ENCODE measurements at places on chromosomes 7 and 10. TPM values are rescaled to one million over a fixed set of nuclear protein-coding genes. Genes with fewer than 3 reads are reported as not detected.
A peak's percentile ranks its signal among the peaks of the same experiment; 100 is the strongest.

GRCh38 chr7:100584683-100585510, 1.0 kb downstream of the LRCH4 start:
- peak; percentile 85 for DNase-seq

- DNase-seq: no peak
These were observed 284.4 kb downstream of the DNAJB6 start for GRCh38 chr7:157621131-157621681.

DNA sequence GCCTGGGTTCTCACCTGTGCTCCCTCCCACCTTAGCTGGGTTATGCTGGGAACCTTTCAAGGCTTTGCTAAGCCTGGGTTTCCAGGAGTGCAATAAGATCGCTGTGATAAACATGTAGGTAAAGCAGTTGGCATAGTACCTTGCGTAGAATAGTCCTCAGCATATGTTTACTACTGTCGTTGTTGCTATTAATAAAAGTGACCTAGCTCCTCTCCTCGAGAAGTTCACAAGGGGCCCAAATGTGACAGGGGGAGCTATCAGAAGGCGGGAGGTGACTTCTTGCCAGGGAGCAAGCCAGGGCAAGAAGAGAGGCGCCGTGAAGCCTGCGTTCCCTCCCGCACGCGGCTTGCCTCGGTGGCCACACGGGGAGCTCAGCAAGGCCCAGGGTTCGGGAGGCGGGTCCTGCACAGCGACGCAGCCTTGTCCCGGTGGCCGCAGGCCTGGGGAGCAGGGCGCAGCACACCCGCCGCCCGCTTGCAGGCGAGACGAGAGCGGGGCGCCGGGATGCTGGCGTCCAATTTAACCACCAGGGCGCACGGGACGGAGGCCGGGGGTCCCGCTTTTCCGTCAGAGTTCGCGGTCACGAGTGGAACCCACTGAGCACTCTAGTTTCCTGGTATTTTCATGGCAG, 106.2 kb downstream of the SNX10 start:
- no peak for DNase-seq

DNA sequence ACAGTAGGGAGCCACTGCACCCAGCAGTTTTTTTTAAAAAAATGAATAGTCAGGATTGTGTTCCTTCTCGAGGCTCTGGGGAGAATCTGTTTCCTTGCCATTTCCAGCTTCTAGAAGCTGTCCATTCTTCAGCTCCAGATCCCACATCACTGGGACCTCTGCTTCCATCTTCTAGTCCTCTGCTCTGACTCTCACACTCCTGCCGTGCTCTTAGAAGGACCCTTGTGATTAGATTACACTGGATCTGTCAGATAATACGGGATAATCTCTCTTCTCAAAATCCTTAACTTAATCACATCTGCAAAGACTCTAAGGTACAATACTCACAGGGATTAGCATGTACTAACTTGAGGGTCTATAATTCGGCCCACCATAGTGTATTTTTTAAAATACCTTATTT, 158.9 kb upstream of the SP4 start:
- DNase-seq: no peak

GRCh38 chr7:17680026-17680425, 260.3 kb downstream of the SNX13 start:
- no peak for DNase-seq

DNA sequence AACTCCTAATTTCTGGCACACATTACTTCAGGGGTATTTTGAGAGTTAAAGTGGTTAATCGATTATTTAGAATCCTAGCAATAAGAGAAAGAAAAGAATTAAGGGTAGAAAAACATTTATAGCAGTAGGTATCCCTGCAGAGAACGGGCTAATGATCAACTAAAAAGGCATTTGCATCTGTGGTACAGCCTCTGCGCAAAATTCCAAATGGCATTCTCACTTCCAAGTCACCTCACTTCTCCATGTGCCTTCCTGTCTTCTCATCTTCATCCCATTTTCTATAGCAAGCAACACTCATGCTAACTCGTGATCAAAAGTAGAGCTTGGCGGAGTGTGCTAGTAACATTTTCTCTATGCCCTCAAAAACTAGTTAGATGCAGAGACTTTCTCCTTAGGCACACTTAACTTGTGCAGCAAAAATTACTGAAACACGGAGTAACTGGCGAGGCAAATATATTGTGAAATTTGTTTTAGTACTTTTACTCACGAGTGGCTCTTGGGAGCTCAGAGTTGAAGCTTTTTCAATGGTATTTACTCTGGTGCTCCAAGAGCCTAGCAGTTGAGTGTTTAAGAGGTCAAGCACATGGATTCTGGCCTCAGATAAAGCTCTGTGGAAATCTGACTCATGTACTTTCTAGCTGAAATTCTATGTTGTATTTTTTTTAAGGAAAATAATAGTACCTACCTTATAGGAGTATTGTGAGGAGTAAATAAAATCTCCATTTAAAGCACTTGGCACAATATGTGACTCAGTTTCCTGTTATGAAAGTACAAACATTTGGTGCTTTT, 65.1 kb downstream of the MET start:
- DNase-seq: no peak

- no peak for DNase-seq
These were observed 86.9 kb downstream of the CARD11 start for GRCh38 chr7:2956526-2957368.

GRCh38 chr10:71072131-71072822, 140.1 kb upstream of the UNC5B start:
- DNase-seq: no peak

- DNase-seq: peak; percentile 74
These were observed 220.3 kb downstream of the PHTF2 start for GRCh38 chr7:78018641-78019446.

WNT16 gene
- total RNA-seq: not detected

CCDC146 gene
- total RNA-seq: 15.4 TPM

- DNase-seq: peak; percentile 70
These were observed 13.9 kb upstream of the ZNF862 start for GRCh38 chr7:149824301-149824741.

DNA sequence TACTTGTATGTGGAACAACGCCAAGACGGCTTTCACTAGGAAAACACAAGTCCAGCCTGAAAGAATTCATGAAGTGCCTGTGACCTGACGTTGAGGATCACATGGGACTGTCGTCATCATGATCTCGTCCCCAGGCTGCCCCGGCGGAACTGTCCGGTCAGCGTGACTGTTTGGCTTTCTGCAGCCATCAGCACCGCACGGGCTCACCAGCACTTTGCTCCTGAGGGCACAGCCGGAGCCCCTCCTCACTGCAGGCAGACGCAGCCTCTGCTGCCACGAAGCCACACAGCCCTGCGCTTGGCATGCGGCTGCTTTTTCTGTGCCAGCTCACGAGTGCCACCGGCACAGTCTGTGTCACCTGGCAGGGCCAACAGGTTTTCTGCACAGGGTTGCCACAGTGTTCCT, 9.4 kb upstream of the GET4 start:
- peak; percentile 29 for DNase-seq

DNA sequence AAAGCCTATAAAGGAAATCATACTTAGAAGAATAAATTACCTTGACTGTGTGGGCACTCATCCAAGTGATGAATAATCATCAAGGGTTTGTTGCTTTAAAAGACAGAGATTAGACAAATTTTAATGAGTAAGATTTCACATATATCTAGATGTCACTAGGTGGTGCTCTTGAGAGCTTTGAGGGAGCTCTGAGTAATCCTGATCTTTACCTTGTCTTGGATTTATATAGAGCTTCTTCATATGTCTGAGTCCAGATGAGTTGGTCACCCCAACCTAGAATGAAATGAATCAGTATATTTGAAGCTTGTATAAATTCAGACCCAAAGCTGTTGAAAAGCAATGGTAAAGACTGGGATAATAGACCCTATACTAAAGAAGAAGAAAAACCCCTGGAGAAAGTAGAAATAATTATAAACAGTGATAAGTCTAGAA, 3.7 kb downstream of the AGR2 start:
- DNase-seq: peak; percentile 63

GRCh38 chr10:85458324-85458723, 908.3 kb downstream of the GRID1 start:
- no peak for DNase-seq

OPALIN gene
- total RNA-seq: not detected

- DNase-seq: no peak
These were observed 202.8 kb upstream of the AKR1E2 start for GRCh38 chr10:4623200-4623599.

MYO1G gene
- total RNA-seq: 14.3 TPM

DNA sequence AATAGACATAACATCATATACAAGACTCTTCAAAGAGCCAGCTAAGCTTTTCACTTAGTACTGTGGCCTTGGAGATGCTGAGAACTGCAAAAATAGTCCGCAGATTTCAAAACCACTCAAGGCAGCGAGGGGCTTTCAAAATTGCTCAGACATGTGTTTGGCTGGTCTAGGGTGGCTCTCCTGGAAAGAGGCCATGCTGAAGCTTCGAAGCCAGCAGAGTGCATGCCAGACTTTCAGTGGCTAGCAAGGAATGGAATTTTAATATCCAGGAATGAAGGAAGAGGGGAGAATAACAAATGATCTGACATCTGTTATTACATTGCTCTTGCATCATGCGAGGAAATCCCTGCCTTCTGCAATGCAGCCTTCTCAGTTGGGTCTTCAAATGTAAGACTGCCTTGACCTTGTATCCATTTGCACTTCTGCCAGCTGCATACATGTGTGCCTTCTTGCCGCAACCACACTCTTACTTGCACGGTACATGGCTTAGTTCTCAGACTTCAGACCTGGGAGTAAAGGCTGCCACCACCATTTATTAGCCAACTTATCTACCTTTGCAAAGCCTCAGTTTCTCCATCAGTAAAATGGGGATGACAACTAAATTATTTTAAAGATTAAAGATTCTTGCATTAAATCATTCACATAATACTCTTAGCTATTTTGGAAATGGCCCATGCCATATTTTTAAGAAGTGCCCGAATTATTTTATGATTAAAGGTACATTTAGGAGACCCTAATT, 55.9 kb downstream of the ITIH5 start:
- no peak for DNase-seq

CALN1 gene
- not detected for total RNA-seq

GRCh38 chr10:132199854-132200311, 13.1 kb downstream of the DPYSL4 start:
- DNase-seq: no peak

- no peak for DNase-seq
These were observed 22.0 kb downstream of the CYTH3 start for GRCh38 chr7:6250364-6250833.

DNA sequence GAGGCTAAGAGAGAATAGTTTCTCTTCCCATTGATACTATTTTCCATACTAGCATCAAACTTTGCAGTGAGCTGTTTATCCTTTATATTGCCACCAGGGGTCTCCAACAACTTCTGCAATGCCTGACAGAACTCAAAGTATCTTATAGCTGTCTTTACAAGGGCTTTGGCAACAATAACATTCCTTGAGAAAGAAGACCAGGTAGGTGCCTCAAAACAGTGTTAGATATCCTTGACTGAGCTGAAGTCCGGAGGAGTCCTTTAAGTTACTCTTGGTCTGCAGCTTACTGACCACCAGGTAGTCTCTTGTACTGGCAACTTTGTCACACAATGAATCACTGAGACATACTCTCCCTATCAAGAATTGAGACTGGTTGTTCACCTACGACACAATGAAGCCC, 30.0 kb upstream of the TES start:
- DNase-seq: peak; percentile 74

RTKN2 gene
- 1.6 TPM for total RNA-seq

EDRF1 gene
- total RNA-seq: 25.3 TPM

DNA sequence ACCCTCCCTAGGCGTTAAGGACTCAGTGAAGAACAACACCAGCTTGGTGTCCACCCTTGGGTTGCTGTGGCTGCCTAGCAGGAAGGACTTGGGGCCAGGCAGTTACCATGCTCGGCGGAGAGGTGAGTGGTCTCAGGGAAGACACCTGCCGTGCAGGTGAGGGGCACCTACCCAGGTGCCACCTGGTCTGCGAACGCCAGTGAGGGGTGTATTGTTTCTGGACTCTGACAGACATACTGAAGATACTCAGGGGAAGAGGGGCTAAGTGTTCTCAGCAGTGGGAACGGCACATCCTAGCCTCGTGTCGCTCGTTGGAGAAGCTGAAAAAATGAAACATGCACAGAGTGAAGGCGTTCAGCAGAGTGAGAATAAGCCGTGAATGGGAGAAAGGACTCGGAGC, 22.6 kb downstream of the DOCK1 start:
- DNase-seq: no peak
